ENCODE measurements at places on chromosomes 5 and 9.

GRCh38 chr5:157444224-157444623, 15.8 kb upstream of the NIPAL4 start:
- no peak for DNase-seq

GRCh38 chr9:81549500-81550206, 139.7 kb downstream of the TLE1 start:
- DNase-seq, result no peak

- DNase-seq, result no peak
Observed at GRCh38 chr5:133475986-133476385, 136.4 kb downstream of the FSTL4 start.

GRCh38 chr9:127509955-127510299, 58.6 kb downstream of the LRSAM1 start:
- DNase-seq, result no peak

DNA sequence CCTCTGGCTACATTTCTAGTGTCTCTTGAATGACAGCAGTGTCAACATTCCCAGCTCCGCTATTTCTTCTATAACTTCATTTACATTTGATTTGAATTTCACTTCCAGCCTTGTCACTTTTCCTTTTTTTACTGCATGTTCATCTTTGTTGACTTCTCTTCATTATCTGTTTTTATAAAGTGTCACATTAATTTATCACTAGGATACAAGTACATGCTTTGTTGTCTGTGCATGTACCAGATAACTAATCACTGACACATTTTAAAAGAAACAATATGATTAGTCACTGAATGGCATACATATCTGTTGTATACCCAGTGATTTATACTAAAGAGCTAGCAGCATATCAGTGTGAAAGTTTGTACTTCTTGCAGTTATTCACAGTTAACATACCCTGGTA, 29.1 kb downstream of the ARSK start:
- no peak for DNase-seq

DNA sequence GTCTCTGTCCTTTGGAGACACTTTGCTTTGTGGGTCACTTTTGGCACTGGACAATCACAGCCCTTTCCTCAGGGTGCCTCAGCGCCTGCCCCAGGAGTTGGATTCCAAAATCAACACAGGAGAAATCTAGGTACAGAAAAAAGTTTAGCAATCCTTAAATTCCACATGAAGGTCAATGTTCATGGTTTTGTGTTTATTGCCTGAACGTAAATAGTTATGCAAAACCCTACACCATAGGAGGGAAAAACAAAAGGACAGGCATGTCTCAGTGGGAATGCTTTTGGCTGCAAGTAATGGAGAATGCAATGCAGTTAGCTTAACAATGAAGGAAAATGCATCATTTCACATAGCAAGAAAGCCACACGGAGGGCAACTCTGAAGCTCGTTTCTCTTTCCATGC, 6.5 kb upstream of the HMCN2 start:
- no peak for DNase-seq

DNA sequence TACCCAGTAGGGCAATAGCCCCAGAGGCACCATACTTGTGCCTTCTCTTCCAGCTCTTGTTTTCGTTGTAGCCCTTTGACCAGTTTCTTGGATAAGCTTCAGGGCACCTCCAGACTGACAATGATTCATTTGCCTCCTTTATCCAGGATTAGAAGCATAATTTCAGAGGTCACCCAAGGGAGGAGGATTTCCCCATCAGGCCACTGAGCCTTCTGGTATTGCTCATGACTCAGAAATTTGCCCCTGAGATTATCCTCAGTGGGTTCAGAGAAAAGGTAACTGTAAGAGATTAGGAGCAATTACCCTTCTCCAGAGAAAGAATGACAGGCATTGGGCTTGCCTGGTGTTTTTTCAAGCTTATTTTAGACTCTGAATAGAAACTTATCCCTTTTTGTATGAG, 147.9 kb downstream of the MSX2 start:
- DNase-seq, result no peak

- no peak for DNase-seq
Observed at GRCh38 chr9:74729136-74729695, 158.5 kb downstream of the TRPM6 start.

GRCh38 chr5:82466986-82467561, 188.9 kb upstream of the RPS23 start:
- DNase-seq, result no peak

GRCh38 chr5:176628406-176629228, 1.7 kb downstream of the SNCB start:
- no peak for DNase-seq

GRCh38 chr9:122331523-122331927, 39.3 kb upstream of the PTGS1 start:
- DNase-seq, result no peak

DNA sequence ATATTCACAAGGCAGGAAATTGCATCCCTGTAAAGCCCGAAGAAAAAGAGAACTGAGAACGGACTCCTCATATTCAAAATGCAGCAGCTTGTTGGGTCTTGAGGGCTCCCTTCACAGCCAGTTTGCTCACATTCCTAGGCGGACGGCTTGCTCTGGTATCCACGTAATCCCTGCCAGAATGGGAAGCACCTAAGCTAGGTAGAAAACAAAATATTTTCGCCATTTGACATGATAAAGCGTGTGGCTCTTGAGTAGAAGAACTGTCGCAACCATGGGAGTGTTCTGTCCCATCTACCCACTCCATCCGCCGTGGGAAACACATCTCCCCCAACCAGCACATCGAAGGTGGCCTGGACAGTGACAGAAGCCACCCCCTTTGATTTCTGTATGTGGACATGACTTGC, 183.1 kb downstream of the GAS1 start:
- DNase-seq, result no peak
